Left cardiac atrium (tissue), 4 donors: ENCODE measurements at places on chromosomes 7 and 10. TPM values are rescaled to one million over a fixed set of nuclear protein-coding genes. Genes with fewer than 3 reads are reported as not detected.

DNA sequence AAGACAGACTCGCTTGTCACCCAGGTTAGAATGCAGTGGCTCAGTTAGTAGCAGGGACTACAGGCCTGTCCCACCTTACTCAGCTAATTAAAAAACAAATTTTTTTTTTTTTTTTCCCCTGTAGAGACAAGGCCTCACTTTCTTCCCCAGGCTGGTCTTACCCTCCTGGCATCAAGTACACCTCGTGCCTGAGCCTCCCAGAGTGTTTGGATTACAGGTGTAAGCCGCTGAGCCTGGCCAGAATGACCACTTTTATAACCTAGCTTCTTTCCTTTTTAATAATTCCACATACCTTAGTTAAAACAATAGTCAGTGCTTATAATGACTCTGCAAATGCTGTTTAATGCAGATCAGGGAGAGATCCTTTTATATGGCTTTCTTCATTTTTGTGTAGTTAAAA is 31.3 kb downstream of the RSBN1L start:
- no peak for DNase-seq

GRCh38 chr7:157005456-157006204 is 4.8 kb downstream of the MNX1 start:
- DNase-seq, result no peak

DNA sequence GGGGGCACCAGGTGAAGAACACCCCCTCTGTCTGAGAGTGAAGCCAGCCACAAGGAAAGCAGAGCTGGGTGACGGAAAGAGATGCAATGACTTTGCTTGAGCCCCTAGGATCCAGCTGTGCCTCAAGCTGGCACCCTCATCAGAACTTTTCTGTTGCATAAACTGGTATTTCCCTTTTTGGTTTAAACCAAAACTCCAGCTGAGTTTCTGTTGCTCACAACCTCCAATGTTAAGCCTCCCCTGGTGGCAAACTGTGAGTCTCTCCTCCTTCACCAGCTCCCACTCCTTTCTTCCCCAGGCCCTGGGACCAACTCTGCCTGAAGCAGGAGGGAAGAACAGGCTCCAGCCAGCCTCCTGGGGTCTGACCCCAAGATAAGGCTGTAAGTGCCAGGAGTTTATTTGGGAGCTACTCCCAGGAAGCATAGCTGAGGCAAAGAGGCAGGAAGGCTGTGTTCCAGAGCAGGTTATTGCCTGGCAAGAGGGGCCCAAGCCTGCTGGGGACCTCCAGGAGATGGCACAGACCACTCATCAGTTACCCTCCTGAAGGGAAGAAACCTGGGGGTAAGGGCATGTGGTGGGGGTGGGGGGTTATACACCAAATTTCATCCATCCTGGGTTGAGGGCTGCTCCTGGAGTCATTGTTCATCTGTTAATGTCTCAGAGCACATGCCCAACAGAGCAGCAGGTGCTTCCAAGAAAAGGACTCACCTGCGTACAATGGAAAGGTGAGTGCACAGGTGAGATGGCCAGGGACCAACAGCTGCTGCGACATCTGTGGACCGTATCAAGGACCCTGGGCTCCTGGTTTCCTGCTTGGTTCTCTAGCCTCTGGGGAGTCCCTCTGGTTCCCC is 73.3 kb upstream of the NANOS1 start:
- no peak for DNase-seq

DNA sequence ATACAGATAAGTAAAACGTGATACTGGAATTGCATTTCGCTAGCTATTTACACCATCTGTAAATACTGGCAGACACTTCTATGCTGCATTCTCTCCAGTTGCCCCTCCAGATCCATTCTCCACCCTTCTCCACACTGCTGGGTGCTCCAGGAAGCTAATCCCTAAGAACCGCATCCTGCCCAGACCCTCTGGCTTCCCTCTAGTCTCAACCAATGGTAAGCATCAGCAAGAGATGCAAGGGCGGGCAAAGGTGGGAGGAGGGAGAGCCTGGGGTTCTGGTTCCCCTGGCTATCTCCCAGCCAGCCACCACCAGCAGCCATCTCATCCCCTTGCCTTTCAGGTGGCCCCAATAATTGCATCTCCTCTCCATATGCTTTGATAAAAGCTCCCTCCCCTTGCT is 84.4 kb downstream of the AMPH start:
- DNase-seq, result no peak

- DNase-seq, result no peak
These were observed 101.0 kb downstream of the HBP1 start for GRCh38 chr7:107269790-107270189.

DNA sequence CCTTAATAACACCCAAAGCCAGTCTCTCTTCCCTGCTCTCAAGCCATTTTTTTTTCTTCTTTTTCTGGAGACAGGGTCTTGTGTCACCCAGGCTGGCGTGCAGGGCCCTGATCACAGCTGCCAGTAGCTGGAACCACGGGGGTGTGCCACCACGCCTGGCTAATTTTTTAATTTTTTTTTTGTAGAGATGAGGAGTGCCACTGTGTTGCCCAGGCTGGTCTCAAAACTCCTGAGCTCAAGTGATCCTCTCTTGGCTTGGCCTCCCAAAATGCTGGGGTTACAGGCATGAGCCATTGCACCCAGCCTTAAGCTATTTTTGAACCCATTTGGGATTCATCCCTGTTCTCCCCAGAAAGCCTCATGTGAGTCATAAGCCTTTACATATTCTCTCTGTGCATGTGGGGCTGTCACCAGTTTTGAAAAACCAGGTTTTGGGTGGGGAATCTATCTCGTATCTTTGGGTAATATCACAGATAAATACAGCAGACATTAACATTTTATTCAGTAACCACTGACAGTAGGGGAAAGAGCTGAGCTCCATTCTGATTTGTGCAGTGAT is 15.5 kb downstream of the ZNF487 start:
- DNase-seq, result no peak

DNA sequence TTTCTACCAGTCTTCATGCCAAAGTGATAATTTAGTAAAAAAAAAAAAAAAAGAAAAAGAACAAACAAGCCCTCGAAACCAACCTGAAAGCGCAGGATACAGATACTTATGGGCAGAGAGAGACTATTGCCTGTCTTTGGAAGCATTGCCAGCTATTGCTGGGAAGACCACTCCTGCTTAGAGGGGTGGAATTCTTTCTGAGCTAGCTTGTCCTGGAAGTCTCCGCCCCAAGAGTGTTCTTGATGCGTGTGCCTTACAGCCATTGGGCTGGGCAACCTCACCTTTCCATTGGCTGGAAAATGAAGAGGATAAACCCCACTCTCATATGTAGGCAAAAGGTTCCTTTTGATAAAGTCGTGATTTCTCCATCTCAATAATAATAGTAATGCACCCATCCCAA is 19.9 kb upstream of the INSYN2A start:
- no peak for DNase-seq

The TUBB8 gene
- total RNA-seq, result not detected

DNA sequence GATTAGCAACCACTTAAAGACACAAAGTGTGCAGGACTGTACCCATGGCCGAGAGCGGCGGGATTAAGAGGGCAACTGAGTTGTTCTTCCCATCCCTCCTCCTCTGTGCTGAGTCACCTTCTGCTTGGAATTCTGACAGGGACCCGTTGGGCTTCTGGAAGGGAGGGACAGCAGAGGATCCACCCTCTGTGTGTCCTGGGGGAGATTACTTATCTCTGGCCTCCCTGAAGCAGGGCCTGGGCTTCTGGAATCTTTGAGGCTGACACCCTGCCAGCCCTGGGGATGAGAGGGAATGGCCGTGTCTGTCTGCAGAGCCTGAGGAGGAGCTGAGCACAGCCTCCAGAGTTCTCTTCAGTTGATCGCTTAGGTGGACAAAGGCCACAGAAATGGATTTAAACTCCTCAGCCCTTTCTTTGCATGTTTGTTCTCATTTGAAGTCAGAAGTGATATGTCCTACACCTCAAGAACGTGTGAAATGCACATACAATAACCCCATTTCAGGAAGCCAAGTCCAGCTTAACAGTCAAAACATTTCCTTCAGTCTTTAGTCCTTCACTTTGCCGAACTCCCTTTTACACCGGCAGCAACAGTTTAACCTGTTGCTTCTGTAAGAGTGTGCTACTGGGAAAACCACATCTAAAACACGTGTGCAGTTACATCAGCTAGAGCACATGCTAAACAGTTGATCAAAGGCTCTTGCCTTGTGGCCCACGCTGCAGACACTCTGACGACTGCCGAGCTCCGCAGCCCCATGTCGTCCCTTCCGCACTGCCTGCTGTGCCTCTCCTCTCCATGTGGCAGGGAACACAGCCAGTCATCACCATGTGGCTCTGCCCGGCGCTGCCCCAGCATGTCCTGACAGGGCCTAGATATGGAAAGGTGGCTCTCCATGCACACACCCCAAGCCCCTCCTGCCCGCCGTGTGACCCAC is 55.7 kb downstream of the IKZF1 start:
- DNase-seq, result no peak

DNA sequence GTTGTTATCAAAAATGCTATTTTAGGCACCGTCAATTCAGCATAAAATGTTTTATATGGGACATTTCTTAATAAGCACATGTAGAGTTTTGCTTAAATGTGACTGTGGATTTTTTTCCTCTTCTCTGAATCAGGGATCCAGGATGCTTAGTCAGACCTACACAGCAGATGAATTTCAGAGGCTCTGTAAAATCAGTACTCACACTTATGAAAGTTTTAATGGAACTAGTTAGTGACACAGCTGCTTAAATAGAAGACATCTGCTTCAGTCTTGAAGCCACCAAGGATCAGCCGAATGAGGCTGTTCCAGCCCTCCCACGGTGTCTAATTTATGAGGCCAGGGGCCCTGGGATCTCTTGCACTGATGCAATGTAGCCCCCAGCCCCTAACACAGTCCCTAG is 136.0 kb downstream of the MYOF start:
- DNase-seq, result no peak

GRCh38 chr10:13701157-13701919 is 114.6 kb downstream of the PRPF18 start:
- DNase-seq, result no peak

DNA sequence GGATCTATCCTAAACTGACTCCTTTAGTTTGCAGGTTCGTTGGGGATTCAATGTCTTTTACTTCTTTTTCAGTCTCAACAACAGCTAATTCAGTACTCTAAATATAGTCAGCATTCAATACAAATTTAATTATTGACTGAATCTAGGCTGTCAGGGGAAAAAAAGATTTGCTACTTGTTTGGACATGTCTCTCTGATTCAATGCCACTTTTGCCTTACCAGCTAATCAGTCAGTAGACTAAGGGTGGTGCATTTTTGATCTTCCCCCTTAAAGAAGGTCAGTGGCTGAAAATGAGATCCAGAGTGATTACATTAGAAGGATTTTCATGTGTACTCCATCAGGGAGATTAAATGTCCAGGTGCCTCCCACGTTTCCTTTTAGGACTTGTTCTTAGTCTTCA is 145.1 kb downstream of the C1GALT1 start:
- DNase-seq, result no peak

The C10orf67 gene
- total RNA-seq, result 0.27 TPM

The KCNMA1 gene
- 5.3 TPM for total RNA-seq

The SPDYE2 gene
- total RNA-seq, result not detected

The HOXA13 gene
- not detected for total RNA-seq

DNA sequence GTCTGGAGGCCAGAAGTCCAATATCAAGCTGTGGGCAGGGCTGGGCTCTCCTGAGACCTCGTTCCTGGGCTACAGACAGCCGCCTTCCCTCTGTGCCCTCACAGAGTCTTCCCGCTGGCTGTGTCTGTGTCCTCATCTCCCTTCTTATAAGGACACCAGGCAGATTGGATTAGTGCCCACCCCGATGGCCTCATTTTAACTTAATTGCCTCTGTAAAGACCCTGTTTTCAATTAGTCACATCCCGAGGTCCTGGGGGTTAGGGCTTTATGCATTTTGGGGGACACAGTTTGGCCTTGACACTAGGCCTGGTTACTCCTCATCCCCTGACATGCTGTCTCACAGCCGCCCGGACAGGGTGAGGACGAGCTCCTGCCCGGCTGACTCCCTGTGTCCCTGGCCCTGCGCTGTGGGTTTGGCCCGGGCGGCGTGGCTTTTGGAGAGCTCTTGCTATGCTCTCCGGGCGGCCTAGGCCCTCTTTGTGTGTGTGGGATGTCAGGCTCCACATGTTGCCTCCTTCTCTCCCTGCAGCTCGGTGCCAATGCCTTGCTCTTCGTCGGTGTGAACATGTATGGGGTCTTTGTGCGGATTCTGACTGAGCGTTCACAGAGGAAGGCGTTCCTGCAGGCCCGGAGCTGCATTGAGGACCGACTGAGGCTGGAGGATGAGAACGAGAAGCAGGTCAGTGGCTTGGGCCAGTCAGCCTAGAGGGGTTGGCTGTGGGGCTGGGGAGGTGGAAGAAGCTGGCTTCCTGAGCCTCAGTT is 18.2 kb downstream of the ADCY1 start:
- no peak for DNase-seq

DNA sequence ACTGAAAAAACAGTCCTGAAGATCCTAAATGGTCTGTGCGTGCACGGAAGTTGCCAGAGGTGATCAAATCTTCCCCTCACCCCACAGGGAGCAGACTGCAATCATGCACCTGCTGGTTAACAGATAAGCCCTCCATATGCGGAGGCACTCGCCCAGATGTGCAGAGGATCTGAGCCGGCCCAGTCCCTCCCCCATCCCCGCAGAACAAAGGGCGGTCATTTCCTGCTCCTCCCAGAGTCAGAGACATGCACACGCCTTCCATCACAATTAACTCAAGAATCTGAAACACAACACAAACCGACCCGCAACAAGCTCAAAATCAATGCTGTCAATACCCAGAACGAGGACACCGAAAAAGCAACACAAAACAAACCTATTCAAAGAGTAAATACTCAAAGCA is 24.2 kb downstream of the CRTAC1 start:
- no peak for DNase-seq

- no peak for DNase-seq
These were observed 270.6 kb downstream of the AUTS2 start for GRCh38 chr7:69868921-69869320.

DNA sequence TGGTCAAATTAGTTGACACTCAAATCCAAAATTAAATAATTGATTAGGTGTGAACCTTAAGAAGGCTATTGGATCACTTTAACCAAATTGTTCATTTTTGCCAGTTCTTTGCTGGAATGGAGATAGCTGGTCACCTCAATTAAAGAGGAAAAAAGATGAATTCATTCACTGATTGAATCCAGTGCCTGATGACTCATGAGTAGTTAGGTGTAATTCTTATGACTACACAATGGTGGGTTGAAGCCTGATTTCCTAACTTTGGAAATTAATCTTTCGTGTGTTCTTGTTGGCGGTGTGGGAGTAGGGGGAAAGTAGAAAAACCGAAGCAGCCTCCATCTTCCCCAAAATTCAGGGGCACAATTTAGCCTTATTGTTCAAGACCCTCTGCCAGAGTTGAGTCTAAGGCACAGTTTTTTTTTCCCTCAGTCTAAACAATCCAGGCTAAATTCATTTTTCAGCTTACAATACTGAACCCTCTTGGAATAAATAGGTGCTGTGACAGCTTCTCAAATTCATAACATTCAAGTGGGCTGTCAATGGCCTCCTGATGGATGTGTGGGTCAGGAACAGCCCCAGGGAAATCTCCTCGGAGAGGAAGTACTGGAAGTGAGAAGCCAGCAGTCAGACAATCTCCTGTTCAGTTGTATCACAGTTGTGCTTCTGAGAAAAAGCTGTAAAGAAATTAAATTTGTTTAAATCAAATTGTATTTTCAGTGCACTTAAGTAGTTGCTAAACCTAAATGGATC is 356.6 kb downstream of the BBS9 start:
- DNase-seq, result no peak

- DNase-seq, result no peak
These were observed 33.4 kb upstream of the AFAP1L2 start for GRCh38 chr10:114437473-114438292.

The PCLO gene
- 2.7 TPM for total RNA-seq

- no peak for DNase-seq
These were observed 62.4 kb upstream of the WAPL start for GRCh38 chr10:86583983-86584382.
